H54 (cell line): ENCODE measurements at places on chromosomes 4 and X.

DNA sequence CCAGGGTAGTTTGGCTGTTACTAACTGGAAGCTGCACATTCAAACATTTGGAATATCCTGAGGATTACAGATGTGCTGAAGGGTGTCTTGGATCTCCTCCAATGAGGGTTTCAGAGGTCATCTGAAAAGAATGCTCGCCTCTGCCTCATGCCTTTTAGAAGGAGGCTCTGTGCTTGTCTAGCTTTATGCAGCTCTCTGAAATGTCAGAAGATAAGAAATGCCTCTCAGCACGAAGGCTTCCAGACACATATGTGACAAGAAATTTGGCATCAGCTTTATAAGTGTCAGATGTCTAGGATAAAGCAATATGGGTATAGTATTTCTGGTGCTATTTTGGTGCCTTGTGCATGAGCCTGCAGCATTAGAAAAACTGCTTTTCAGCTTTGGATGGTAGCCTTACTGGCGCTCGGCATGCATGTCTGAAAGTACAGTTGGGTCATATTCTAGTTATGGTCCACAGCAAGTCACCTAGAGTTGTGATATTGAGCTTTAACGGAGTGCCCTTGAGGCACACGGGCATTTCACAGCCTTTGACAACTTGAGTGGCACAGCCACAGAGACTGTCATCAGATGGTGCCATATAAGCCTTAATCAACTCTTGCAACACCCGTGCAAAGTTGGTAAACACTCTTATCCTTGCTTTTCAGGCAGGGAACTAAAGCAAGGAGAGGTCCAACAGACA is 70.8 kb upstream of the PGRMC2 start:
- no peak for DNase-seq

DNA sequence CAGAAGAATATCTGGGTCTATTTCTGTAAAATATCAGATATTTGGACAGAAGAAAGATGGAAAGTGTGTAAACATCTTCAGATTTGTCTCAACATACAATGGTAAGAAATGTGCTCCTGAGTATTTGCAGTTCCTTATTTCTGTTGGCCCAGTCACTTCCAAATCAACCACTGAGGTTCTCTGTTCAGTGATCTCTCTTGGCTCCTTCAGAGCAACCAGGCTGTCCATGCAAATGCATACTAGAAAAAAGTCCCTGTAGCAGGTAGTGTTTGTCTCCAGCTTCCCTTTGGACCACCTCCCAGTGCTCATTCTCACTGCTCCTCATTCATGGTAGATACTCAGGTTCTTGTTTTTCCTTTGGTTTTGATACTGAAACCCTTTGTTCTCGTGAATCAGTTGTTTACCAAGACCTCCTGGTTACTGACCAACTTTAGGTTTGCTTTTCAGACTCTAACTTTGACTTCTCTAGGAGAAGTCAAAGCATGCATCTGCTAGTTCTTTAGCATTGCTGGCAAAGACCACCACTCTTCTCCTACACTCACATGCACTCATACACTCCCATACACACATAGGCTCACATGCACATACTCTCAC is 28.8 kb downstream of the ASIC5 start:
- no peak for DNase-seq

GRCh38 chrX:119062750-119063374 is 9.9 kb upstream of the CT47C1 start:
- no peak for DNase-seq

DNA sequence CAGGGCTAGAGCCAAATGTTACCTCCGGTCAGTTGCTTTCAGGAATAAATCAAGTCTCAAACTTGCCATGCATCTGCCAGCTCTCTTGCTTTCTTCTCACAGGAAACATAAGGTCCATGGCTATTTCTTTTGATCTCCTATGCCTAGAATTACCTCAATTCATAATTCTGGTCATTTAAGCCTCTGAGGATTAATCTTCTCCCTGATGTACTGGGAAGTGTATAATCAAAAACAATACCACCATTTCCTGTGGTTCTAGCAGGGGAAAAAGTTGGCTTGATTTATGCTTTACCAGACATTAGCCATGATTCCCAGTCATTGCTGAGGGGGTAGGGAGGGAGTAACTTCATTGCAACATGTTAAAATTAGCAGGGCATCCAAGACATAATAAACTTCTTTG is 268.7 kb upstream of the EMCN start:
- no peak for DNase-seq

DNA sequence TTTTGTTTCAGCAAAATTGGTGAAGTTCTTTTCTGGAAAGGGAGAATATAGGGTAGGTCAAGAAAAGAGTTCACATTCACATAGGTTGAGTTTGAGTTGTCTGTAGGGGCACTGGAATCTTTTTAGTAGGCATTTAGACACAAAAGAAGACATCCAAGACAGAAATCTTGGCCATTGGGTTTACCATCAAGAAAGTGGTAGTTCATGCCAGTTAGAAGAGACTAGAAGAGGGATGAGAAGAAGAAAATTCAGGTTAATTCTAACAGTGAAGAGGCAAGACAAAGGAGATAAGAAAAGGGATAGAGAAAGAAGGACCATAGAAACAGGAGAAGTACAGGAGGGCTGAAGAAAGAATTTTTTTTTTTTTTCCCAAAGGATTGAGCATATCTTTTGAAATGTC is 39.9 kb downstream of the PAQR3 start:
- DNase-seq, result no peak

DNA sequence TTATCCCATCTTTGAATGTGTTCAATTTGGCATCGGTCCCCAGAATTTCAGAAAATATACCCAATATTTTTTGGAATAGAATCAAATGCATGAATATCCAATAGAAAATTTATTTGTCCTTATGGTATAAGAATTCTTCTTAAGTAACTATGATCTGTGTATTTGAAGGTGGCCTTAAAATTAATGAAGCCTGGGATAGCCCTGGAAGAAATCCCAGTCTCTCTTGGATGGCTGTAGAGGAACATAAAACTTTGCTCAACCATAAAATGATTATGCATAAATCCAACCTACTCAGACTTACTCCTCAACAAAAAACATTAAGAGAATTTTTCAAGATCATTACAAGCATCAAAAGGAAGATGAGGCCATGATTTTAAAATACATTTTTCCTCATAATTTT is 269.4 kb upstream of the SMIM31 start:
- no peak for DNase-seq

DNA sequence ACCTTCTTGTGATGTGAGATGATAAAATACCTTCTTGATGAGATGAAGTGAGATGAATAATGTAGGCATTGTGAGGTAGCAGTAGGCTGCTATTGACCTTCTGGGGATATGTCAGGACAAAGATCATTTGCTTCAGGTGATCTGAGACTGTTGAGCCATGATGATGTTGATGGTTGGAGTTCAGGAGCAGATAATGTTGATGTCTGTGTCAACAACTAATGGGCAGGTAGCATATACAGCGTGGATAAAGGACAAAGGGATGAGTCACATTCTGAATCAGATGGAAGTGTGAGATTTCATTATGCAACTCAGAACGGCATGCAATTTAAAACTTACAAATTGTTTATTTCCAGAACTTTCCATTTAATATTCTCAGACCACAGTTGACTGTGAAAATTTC is 57.3 kb downstream of the RAP1GDS1 start:
- no peak for DNase-seq

DNA sequence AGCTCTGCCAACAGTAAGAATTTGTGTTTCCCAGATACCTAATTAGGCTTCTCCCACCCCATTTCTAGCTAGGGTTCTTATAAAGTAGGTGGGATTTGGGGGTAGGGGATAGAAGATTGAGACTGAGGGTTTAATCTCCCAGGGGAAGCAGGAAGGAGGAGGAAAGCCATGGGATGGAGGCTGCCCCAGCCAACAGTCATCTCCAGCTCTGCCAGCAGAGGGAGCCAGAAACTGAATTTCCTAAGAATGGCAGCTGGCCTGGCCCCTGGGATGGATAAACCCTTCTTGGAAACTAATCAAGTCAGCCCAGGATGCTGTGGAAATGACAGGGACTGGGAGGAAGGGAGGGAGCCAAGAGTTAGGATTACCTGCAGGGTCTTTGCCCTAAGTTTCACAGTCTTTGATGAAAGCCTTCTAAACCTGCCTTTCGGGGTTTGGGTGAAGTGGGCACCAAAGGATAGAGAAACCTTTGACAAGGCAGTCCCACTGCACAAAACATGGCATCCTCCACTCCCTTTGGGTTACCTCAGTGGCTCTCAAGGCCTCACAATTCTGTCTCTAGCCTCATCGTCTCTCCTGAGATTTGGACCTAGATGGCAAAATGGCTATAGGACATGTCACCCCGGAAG is 6.7 kb upstream of the ERCC6L start:
- DNase-seq, result peak; percentile 44

GRCh38 chrX:1661922-1662221 is 47.0 kb downstream of the ASMT start:
- DNase-seq, result no peak

DNA sequence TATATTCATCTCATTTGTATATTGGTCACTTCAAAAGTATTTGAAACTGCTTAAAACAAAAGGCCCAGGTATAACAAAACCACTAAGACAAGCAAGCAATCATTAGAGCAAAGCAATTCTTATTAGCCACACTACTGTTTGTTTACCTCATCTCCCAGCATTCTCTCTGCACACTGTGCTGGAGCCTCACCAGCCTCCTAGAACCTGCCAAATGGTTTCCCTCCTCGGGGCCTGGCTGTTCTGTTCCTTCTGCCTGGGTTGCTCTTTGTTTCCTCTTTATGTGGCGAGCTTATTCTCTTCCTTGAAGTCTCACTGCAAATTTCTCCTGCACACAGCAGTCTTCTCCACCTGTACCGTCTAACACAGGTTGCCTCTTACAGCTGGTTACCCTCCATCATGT is 67.5 kb upstream of the MND1 start:
- DNase-seq, result no peak

- no peak for DNase-seq
Observed at GRCh38 chr4:153645183-153645582, 38.9 kb upstream of the TLR2 start.

DNA sequence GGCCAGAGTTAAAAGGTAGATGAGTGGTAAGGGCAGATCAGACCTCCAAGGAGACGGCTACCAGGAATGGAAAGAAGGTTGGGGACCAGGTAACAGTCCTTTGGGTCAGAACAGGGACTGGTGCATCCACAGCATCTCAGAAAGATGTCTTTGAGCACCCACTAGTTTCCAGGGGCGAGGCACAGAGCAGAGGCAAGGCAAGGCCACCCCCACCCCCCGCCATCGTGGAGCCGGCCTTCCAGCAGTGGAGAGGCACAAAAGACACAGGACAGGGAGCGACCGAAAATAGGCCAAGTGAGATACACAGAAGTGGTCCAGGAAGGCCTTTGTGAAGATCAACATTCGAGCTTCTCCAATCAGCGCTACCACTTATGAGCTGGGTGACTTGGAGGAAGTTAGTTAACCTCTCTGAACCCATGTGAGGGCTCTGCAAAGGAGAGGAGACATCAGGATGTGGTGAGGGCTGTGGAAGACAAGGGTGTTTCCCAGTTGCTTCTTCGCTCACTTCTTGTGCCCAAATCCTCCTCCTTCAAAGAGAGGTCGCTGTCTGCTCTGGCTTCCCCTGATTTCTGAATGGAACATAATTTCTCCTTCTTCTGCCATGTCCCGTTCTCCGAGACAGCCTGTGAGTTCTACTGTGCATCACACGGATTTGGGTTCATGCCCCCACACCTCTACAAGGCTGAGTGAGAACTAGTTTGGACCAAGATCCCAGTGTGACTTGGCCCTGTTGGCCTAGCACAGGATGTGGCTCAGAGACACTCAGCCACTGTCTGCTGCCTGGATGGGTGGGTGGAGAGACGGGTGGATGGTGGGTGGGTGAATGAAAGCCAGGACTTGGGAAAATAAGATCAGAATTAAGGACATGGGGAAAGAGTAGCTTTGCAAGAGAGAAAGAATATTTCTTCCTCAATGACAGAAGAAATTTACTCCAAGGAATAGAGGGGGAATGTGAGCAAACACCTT is 16.7 kb upstream of the MSX1 start:
- no peak for DNase-seq

DNA sequence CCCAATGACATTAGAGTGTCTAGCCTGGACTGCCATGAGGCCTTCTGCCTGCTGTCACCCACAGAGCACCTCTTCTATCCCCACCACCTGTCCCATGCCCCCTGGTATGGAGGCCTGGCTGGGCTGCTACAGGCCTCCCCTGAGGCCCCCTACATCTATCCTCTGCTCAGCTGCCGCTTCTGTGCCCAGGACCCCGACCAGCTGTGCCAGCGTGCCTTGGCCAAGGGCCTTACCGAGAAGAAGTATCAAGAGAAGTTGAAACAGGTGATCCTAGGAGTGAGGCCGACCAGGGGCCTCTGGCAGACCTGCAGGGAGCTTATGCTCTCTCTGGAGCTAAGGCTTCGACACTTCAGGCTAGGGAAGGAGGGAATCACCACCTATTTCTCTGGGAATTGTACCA is 21.7 kb upstream of the TECRL start:
- DNase-seq, result no peak

DNA sequence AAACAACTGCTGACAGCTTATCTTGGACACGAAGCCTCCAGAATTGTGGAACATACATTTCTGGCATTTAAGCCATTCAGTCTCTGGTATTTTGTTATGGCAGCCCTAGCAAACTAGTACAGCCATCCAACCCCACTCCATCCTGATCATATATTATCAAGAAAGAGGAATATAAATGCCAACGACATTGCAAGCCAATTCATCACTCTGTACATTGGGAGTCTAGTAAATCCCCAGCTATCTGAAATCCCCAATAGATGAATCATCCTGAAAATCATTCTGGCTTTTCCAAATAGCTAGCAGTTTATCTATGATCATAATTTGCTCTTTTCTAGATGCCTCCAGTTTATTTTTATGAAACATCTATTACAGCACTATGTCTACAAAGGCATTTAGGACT is 41.1 kb downstream of the FRMD7 start:
- DNase-seq, result no peak

GRCh38 chr4:37528166-37528885 is 157.8 kb downstream of the RELL1 start:
- no peak for DNase-seq

DNA sequence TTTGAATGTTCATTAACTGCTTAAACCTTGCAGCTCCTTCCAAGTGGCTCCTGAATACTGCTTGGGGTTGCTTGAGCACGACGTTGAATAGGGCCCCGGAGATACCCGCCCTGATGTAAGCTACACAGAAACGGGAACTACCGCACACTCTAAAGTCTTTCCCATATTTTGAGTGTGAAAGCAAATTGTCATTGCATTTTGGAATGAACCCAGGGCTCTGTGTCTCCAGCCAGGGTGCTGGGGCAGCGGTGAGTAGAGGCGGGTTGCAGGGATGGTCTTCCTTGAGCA is 59.4 kb upstream of the HELT start:
- DNase-seq, result no peak

GRCh38 chrX:39896951-39897740 is 200.6 kb downstream of the BCOR start:
- DNase-seq, result no peak

GRCh38 chrX:130260316-130260715 is 8.4 kb downstream of the ZNF280C start:
- no peak for DNase-seq

DNA sequence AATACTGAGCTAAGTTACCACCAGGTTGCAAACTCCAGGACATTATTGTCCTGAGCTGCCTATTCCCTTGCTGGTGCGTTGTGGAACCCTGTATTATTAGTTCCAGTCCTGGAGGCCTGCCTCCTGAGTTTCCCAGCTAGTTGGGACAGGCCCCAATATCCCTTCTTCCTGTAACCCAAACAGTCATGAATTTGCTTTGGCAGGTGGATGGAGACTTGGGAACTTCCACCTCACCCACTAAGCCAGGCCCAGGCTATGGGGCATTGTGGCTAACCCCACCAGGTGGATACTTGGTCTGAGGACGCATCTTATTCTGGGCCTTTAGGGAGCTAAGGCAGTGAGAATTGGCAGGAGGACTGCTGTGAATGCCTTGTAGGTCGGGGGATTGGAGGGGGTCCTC is 5.0 kb downstream of the RBM3 start:
- DNase-seq, result no peak

GRCh38 chr4:142418697-142419096 is 427.4 kb downstream of the INPP4B start:
- DNase-seq, result no peak
